ENCODE measurements at places on chromosomes 7 and 10. TPM values are rescaled to one million over a fixed set of nuclear protein-coding genes. Genes with fewer than 3 reads are reported as not detected.

TMEM270 gene
- 0.23 TPM for total RNA-seq

ELAPOR2 gene
- total RNA-seq: 0.14 TPM

GPR22 gene
- not detected for total RNA-seq

TRPV6 gene
- not detected for total RNA-seq

RELN gene
- 0.03 TPM for total RNA-seq

CLCN1 gene
- total RNA-seq: 0.06 TPM

UNCX gene
- total RNA-seq: 0.07 TPM

XRCC2 gene
- total RNA-seq: 6.9 TPM

SDK1 gene
- total RNA-seq: 0.46 TPM

EMX2 gene
- total RNA-seq: not detected

UCN3 gene
- total RNA-seq: not detected

TRUB1 gene
- total RNA-seq: 16.4 TPM

CEP55 gene
- total RNA-seq: 56.8 TPM

TRAPPC14 gene
- total RNA-seq: 9.6 TPM

TMEM184A gene
- total RNA-seq: 15.3 TPM

MMD2 gene
- not detected for total RNA-seq

OR9A4 gene
- total RNA-seq: not detected

EPHA1 gene
- not detected for total RNA-seq

CPA1 gene
- not detected for total RNA-seq

CCDC126 gene
- 4.8 TPM for total RNA-seq

MLXIPL gene
- total RNA-seq: 0.25 TPM

CAV1 gene
- 457 TPM for total RNA-seq

OR2A12 gene
- not detected for total RNA-seq

BZW2 gene
- total RNA-seq: 105 TPM

GPR26 gene
- not detected for total RNA-seq

ANXA8L1 gene
- total RNA-seq: 87.4 TPM

AFAP1L2 gene
- total RNA-seq: 23.6 TPM

PCLO gene
- total RNA-seq: 0.91 TPM

FAM171A1 gene
- 27.0 TPM for total RNA-seq

CCL26 gene
- total RNA-seq: 7.8 TPM

LOXL4 gene
- total RNA-seq: 1.3 TPM

CTAGE4 gene
- not detected for total RNA-seq

FXYD4 gene
- total RNA-seq: not detected

WEE2 gene
- not detected for total RNA-seq

CTAGE8 gene
- total RNA-seq: not detected

AGAP5 gene
- total RNA-seq: 1.8 TPM

ORC5 gene
- 30.1 TPM for total RNA-seq

EXOC4 gene
- total RNA-seq: 23.0 TPM

HILPDA gene
- 22.9 TPM for total RNA-seq

PRSS37 gene
- not detected for total RNA-seq

CXCL12 gene
- total RNA-seq: 0.19 TPM

CLEC5A gene
- not detected for total RNA-seq

TRIP6 gene
- 47.7 TPM for total RNA-seq

All from A549 treated with DMSO at 1 μM for 4 hours (cell line).